ENCODE measurements at places on chromosomes 2 and 18.

GRCh38 chr2:181680937-181681811 is 857 bp upstream of the NEUROD1 start:
- DNase-seq = no peak

GRCh38 chr2:153710128-153710527 is 161.6 kb upstream of the GALNT13 start:
- DNase-seq = no peak

DNA sequence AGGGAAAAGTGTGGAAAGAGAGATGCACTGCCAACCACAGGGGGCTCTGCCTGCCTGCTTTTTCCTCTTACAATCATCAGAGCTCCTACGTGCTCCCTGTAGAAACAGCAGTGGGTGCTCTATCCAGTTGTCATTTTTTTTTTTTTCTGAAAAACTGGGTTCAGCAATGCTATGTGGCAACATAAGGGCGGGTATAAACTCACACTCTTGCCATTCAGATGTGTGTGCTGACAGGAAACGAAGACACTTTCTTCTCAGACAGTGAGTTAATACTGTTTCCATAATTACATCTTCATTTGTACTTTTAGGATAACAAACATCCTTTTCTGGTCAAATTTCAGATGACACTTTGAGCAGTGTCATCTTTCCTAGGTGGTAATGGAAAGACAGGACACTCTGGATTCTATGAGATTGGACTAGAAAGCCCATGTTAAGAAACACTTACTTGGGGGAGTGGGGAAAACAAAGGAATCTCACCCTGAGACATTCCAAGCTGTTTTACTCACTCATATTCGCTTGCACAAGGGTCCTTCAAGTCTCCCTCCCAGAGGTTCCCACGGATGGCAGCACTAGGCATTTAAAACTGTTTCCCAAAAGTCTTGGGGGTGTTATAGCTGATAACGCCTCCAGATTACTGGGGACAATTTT is 41.3 kb downstream of the CCDC93 start:
- no peak for DNase-seq

DNA sequence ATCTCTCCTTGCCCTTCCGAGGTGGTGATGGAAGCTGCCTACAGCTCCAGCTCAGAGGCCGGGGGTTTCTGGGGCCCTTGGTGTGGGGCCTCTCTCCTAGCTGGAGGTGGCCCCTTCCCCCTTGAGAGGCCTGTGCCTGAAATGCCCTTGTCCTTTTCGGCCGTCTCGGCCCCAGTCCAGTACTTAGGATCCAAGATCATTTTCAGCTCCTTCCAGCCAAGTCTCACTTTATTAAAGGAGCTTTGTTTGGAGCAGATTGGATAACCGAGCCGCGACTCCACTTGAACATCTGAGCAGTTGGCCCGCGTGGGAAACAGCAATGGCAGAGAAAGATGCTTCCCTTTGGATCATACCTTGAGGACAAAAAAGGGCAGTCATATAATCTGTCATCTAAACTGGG is 125.0 kb downstream of the NEDD4L start:
- DNase-seq = no peak

GRCh38 chr2:129733041-129733440 is 246.4 kb upstream of the RAB6C start:
- no peak for DNase-seq

DNA sequence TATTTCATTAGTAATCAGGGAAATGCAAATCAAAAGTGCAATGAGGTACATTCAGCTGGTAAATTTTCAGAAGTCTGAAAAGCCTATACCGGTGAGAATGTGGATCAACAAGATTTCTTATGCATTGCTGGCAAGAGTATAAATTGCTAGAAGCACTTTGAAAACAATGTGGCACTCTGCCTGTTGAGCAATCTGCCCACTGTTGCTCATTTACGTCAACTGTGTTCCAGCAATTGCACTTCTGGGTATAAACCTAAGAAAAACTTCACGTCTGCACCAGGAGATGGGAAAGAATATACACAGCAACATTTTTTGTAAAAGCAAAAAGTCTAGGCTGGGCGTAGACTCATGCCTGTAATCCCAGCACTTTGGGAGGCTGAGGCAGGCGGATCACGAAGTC is 40.8 kb downstream of the MTERF4 start:
- no peak for DNase-seq

DNA sequence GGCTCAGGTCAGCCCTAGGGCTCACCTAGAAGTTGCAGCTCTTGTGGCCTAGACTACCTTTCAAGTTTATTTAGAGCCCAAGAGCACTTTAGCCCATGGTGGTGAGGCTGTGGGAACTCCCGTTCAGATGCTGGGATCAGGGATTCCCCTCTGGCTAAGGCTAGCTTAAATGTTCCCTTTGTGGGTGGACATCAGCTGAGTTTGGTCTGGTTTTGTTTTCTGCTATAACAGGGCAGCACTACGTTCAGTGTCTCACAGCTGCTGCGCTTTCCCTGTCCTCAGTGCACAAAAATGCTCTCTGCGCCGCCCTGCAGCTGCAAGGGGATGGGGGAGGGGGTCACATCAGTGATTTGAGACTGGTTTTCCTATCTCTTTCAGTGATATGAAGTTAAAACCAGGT is 170.5 kb upstream of the KCNJ3 start:
- DNase-seq = no peak

DNA sequence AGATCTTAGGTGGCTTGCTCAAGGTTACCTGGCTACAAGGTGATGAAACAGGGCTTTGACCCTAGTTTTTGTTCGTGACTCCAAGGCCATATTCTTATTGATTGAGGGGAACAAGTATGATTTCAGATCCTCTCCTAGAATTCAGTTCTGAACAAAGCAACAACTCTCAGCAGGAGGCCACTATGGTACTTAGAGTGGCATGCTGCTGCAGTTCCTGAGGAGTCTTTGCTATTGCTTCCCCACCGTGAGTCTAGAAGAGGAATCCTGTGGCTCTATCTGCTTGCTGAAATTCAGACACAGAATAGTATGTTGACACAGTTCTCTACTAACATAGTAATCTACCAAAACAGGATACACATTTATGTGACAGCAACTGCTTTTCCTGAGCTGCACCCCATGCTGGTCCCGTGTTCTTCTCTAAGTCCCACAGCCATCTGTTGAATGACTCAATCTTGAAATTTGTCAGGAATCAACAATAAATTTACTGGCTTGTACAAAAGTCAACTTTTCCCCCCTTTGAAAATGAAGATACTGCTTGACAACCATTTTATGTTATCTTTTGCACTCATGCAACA is 4.1 kb downstream of the TGFBRAP1 start:
- DNase-seq = no peak

DNA sequence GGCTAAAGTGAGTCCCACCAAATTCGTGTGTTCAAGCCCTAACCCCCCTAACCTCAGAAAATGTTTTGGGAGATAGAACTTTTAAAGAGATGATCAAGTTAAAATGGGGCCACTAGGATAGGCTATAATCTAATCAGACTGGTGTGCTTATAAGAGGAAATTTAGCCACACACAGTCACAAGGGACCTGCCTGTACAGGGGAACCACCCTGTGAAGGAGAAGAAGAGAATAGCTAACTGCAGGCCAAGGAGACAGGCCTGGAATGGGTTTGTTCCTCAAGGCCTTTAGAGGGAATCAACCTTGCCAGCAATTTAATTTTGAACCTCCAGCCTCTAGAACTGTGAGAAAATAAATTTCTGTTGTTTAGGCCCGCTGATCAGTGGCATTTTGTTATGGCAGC is 36.0 kb upstream of the TANK start:
- no peak for DNase-seq

DNA sequence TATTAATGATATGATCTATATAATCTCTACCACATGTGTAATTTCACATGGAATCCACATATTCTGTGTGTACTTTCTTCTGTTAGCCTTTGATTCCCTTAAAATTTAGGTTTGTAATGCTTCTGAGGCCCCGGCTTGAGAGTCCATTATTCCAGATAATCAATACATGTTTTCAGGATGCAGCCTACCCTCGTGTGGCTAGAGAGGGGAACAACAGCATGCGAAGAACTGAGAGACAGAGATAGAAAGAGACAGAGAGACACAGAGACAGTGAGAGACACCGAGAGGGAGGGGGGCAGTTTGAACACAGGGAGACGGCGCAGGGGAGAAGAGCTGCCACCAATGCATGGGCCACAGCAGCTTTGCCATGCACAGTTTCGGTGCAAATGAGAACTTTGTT is 185.4 kb downstream of the SNTG2 start:
- DNase-seq = no peak

GRCh38 chr18:59249199-59249774 is 24.0 kb downstream of the RAX start:
- DNase-seq = no peak

DNA sequence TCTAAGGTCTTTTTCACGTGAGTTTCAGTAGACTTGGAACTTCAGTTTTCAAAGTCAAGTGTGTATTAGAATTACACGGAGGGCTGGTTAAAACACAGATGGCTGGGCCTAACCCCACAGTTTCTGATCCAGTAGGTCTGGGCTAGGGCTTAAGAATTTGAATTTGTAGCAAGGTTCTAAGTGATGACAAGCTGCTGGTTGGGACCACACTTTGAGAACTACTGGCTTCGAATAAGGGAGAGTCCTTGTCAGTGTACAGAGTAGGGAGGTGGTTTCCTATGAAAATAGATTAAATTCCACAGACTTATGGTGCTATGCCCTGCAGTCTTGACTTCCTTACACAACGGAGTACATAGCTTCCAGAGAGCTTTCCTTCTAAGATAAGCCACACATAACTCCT is 4.5 kb downstream of the RHOB start:
- no peak for DNase-seq

DNA sequence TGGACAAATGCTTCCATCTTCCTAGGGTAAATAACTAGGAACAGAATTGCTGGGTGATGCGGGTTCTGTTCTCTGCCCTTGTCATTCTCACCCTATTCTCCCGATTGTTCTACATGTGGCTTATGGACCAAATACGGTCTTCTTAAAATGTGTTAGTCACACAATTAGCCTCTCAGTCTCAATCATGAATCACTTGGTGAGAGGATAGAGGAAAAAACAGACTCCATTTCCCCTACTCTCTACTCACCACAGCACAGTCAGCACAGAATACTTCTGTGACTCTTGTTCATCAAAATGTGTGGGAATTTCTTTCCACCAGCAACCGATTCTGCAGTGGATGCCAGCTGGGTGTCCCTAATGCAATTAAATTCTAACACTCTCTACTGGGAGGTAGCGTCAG is 125.2 kb downstream of the SH3BP4 start:
- DNase-seq = no peak

DNA sequence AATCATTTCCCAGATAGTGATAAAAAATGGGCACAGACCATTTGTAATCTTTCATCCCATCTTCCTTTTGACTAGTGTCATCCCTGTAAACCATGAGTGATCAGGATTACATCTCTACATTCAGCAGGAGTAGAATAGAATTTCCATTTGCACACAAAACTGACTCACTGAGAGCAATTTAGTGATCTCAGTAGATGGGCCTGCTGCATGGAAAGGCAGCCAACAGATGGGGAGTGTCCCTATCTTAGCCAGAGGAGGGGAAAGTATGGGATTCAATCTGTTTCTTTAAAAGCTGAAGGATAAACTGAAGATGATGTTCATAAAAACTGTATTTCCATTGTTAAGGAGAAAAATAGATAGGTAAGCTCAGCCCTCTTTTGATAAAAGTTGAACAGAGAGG is 441.7 kb downstream of the ZNF521 start:
- DNase-seq = no peak

DNA sequence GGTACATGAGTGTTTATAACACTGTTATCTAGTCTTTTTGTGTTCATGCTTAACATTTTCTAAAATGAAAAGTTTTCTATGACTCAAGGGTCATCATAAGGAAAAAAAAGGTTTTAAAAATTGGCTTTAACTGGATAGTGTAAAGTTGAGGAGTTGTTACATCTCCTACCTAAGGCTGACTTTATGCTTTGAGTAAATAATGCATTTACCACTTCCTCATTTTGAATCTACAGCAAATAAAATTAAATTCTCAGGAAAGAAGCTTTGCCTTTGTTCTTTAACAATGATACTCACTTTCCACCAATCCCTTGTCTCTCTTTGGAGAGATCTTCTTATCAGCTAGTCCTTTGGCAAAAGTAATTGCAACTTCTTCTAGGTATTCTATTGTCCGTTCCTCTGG is 29.7 kb downstream of the HADHA start:
- no peak for DNase-seq

DNA sequence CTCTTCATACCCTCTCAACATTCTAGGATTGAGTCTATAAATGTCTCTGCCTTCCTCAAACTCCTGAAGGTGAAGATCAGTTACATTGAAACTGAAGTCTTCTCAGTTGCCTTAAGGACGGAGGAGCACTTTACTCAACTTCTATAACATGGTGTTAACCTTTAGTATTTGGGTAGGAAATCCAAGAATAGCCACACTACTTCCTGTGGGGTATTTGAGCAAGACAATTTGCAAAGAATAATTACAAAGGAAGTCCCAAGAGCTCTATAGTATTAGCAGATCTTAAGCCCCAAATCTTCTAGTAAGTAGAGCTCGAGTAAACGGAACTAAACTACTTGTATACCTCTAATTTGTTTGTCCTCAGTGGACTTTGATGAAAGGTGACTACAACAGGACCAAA is 80.9 kb downstream of the SP100 start:
- no peak for DNase-seq

- DNase-seq = no peak
These were observed 198.7 kb downstream of the ANAPC1 start for GRCh38 chr2:111685342-111685741.

DNA sequence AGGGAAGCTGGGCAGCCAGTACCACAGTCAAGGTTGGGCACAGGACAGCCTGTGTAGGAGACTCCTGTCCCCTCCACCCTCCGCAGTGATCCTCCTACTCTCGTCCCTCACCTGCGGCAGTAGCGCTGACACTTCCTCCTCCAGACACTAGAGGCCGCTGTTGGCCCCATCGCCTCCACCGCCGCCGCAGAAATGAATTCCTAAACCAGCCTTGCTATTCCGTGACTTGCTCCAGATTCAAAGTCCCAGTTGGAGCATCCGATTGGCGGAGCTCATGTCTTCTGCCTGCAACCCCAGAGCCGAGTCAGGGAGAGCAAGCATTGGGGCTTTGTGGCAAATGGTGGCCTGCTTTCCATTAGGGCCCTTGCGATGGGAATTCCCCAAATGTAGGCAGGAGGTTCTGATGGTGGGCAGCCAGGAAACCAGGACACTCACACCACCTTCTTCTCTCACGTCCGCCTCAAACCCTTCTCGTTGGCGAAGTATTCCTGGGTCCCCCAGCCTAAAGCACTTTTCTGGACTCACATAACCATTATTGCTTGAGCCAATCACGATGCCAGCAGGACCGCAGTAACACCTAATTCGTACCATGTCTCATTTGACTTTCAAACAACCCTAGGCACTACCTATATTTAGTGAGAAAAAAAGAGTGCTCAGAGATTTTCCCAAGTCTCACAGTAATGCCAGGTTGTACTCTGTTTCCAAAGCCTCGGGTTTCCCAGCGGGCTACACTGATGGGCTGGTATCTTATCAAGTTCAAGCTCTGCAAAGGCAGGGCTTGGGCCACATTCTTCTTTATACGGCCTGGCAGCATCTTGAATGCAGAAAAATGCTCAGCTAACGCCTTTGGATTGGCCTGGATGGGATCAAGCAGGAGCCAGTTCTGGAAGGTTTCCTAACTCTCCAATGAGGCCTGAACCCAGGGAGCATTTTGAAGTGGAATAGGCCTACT is 1.2 kb upstream of the DNAJB2 start:
- DNase-seq = no peak

GRCh38 chr2:66570471-66570870 is 135.5 kb downstream of the MEIS1 start:
- no peak for DNase-seq
